Activated CD4-positive, alpha-beta T cell treated with anti-CD3 and anti-CD28 coated beads for 36 hours (primary cell): ENCODE measurements at places on chromosomes 1 and 21.

GRCh38 chr1:204154568-204155255 lies 2.9 kb upstream of the ETNK2 start:
- H3K4me1 ChIP-seq: peaks cover 4% of the 10 kb centered on the region
- H3K36me3 ChIP-seq: no peaks in the 10 kb centered on the region
- no peak for DNase-seq
- H3K27ac ChIP-seq: no peak overlapping the region

DNA sequence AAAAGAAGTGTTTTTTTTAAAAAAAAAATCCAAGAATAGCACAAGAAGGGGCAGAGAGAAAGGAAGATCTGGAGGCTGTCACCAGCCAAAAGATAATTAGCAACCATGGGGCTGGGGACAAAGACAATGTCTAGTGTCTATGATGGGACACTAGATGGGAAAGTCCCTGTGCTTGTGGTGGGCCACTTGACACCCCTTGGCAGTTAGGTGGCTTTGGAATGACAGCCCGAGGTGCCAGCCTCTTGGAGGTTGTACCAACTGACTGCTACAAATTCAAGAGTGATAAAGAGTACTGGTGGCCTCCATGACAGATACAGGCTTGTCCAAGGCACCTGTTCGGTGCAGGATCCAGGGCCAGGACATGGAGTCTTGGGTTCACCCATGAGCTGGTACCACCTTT lies 21.6 kb downstream of the ATP2B4 start:
- peaks cover 2% of the 10 kb centered on the region for H3K36me3 ChIP-seq
- H3K4me3 ChIP-seq: no peak overlapping the region
- peaks cover 71% of the 10 kb centered on the region for H3K4me1 ChIP-seq
- no peaks in the 10 kb centered on the region for H3K27me3 ChIP-seq
- DNase-seq: no peak
- H3K27ac ChIP-seq: no peak overlapping the region

DNA sequence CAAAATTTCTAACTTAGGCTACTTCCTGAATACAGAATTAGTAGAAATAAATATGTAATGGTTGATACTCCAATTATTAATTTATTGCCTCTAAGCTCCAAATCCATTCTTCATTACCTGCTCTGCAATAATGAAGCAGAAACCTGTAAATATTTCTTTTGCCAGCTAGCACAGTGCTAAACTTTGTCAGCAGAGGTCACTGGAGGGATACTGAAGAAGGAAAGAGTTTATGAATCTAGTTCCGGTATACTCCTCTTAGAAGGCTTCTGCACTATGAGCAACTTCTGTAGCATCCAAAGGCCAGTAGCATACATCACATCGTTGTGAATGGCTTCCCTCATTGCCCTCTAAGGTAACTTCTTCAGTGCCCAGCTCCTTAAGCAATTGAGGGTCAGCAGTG lies 81.0 kb upstream of the LHX8 start:
- no peak overlapping the region for H3K4me3 ChIP-seq
- H3K36me3 ChIP-seq: no peaks in the 10 kb centered on the region
- no peak overlapping the region for H3K27ac ChIP-seq
- H3K4me1 ChIP-seq: no peaks in the 10 kb centered on the region

GRCh38 chr1:109341944-109342930 lies 35.4 kb upstream of the MYBPHL start:
- no peaks in the 10 kb centered on the region for H3K36me3 ChIP-seq
- no peaks in the 10 kb centered on the region for H3K27me3 ChIP-seq
- H3K4me1 ChIP-seq: no peaks in the 10 kb centered on the region

- H3K36me3 ChIP-seq: peaks cover 7% of the 10 kb centered on the region
- DNase-seq: no peak
- no peak overlapping the region for H3K4me3 ChIP-seq
Measured at GRCh38 chr1:8711151-8711550, 106.3 kb downstream of the RERE start.
